Posterior vena cava (tissue), 2 donors: ENCODE measurements at places on chromosomes 7 and 10.
A peak's percentile ranks its signal among the peaks of the same experiment; 100 is the strongest.

- DNase-seq: no peak
Measured at GRCh38 chr7:25952261-25953057, 199.5 kb upstream of the NFE2L3 start.

DNA sequence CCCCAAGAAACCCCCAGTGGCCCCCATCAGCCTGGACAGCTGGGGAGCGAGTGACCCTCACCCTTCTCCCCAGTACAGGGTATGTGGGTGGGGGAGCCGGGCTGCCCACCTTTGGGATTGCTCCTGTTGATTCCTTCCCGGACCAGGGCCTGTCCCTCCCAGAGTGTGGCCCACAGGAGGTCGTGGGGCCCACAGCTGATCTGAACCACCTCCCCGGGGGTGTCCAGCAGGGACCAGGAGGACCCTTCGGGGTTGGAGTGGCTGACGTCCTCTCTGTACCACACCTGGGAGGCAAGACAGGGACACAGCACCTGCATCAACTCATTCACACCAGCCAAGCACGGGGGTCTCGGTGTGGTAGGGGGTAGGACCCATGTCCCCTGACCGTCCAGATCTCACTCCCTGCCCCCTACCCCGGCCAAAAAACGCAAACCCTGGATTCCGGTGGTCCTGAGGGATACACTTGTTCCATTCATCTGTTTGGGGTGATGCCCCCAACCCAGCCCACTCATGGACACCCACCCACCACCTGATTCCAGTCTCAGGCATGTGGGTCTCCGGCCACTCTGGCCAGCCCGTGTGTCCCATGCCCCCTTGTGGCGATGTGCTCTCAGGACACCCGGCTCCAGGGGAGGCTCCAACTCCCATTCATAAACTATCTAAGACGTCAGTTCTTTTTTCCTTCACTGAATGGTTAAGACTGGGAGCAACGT is 10.9 kb downstream of the TECPR1 start:
- no peak for DNase-seq

GRCh38 chr10:93288679-93289634 is 193.2 kb downstream of the MYOF start:
- peak; percentile 88 for DNase-seq

- DNase-seq: no peak
Measured at GRCh38 chr7:66732439-66732838, 8.1 kb upstream of the RABGEF1 start.

DNA sequence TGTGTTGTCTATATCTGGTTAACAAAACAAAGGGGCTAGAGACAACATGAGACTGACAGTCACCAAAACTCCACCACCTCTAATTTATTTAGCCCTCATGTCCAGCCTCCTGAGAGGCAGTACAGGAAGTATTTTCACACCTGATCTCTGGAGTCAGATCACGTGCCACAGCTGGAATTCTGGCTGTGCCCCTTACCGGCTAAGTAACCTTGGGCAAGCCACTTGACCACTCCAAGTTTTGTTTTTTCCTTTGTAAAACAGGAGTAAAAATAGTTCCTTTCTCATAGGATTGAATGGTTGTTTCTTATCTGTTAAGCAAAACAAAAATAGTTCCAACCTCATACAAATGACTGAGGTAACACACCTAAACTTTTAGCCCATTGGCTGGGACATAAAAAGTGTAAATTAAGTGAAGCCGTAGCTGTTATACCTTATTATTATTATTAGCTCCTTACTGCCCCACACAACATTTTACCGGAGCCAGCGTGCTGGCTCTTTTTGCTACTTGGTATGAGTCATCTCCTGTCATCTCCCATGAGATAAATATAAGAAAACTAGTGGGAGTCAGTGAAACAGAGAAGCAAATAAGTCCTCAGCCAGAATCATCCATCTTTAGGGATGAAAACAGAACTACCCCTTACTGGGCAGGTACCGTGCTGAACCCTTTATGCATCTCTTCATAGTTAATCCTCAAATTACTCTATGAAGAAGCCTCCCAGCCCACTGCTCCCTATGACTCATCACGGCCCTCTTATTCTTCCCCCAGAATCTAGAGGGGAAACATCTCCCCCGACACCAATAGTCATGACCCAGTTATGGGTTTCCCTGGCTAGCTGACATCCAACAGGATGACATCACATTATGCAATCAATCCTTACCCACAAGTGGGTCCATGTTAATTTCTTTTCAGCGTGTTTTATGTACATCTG is 44.9 kb downstream of the PPP1R3C start:
- no peak for DNase-seq

DNA sequence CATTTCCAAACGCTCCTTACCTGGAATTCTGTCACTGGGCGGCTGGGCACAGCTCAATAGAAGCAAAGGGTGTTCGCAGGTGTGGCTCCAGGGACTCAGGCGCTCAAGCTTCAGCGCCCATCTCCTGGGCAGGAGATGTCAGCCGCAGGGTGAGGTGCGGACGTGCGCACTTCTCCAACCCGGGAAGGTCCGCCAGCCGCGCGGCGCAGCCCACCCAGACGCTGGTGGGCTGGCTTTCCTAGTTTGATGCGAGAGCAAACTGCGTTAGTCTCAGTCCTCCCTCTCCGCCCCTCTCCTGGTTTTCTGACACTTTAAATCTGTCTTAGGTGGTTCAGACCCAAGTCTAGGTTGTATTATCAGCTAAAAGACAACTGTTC is 267 bp downstream of the CALCR start:
- DNase-seq: no peak

- no peak for DNase-seq
Measured at GRCh38 chr7:82375129-82375528, 68.4 kb downstream of the CACNA2D1 start.

DNA sequence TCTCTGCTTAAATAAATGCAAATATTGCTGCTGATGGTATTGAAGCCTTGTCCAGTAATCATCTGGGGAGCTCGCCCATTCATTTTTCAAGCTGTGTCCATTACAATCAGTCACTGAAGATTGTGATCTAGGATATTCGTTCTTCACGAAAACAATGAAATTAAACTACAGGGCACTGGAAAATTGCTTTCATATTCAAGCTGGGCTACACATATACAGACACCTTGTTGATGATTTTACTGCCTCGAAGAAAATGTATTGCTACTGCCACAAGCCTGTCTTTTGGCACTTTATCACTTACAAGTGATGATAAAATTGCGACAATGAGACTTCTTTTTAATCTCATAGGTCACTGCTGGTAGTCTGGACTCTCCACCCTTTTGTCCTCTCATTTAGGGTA is 100.0 kb upstream of the MINDY3 start:
- DNase-seq: no peak

GRCh38 chr7:26295015-26295414 is 3.4 kb downstream of the SNX10 start:
- DNase-seq: no peak

GRCh38 chr7:158725506-158725800 is 20.8 kb upstream of the NCAPG2 start:
- no peak for DNase-seq

GRCh38 chr10:128992770-128993169 is 474.3 kb upstream of the MGMT start:
- DNase-seq: peak; percentile 53
